Suppressor macrophage (primary cell): ENCODE measurements at places on chromosomes 5 and 9.

DNA sequence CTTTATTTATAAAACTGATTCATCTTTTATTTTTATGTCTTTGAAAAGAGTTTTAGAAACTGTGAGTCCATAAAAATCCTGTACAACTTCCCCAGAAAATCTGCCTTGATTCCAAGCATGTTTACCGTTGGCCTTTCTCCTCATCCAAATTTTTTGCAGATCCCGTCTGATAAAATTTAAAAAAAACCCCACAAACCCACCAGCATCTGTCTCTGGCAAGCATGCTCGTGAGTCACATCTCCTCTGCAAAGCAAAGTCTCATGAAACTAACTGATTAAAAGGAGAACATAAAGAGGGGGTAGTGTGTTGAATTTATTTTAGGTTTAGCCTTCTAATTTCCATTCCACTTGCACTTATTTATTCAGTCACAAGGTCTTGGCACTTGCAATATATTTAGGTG lies 109.4 kb downstream of the MAT2B start:
- no peak for DNase-seq

DNA sequence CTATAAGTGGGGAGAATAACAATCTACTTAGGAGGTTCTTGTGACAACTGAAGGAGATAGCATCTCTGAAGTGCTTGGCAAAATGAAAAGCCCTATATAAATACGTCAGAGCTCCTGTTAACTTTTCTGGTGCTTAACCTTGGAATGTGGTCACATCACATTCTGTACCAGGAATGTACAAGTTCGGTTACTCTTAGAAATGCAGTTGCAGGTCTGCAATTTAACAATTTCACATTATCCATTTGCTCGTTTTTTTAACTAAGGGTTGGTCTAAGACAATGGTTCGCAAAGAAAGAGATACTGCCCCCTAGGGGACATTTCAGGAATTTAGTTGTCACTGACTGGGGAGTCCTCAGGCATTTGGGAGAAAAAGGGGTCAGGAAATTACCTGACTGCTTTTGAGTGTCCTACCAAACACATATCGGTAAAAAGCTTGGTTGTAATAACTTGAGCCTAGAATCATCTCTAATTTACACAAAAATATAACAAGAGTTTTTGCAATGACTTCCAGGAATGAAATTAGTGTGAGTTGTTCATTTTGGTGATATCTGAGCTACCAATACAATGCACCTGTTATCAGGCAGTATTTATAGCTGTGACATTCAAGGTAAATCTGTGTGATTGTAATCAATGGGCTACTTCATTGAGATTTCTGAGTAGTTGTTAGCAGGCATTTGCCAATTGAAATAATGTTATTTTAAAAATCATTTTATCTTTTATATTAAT lies 5.4 kb upstream of the HBEGF start:
- DNase-seq = peak; percentile 95

DNA sequence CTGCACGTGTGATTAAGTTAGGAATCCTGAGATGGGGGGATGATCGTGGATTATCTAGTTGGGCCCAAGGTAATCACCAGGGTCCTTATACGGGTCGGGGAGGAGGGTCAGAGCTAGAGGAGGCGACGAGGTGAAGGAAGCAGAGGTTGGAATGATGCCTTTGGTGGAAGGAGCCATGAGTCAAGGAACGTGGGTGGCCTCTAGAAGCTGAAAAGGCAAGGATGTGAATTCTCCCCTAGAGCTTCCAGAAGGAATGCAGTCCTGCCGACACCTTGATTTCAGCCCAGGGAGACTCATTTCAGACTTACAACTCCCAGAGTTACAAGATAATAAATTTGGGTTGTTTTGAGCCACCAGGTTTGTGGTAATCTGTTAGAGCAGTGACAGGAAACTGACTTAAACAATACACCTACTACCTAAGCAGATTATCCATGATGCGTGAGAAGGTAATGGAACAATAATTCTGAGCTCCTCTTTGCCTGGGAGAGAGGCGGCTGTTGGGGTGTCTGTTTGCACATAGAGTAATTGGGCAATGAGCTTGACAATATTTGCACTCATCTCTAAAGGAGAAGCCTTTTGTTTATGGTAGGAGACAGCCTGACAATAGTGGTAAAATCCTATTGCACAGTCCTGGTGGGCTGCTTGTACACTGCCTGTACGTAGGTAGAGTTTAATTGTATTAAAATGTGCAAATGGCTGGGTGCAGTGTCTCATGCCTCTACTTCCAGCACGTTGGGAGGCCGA lies 129.3 kb upstream of the IER5L start:
- no peak for DNase-seq

- no peak for DNase-seq
Measured at GRCh38 chr9:83669067-83669466, 38.7 kb downstream of the UBQLN1 start.

DNA sequence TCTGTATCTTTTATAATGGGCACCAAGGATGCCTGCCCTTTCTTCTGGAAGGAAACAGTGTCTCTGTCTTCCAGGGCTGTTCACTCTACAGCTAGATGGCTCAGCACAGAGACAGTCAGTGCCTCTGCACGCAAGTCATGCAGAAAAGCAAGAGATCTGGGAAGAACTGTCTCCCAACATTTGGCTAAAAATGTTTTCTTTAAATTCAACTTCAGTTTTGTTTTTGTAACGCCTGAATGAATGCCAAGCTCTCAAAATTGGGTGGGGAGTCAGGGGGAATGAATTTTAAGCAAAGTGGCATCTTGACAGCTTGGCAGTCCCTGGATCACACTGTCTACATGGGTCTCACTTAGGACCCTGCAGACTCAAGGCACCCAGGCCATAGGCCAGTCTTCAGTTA lies 12.6 kb downstream of the OLFML2A start:
- DNase-seq = no peak

GRCh38 chr5:150731669-150732242 lies 27.1 kb downstream of the DCTN4 start:
- peak; percentile 66 for DNase-seq

GRCh38 chr9:133252301-133253020 lies 22.5 kb downstream of the ABO start:
- DNase-seq = no peak

- DNase-seq = no peak
Measured at GRCh38 chr9:72213906-72214305, 64.7 kb downstream of the GDA start.

DNA sequence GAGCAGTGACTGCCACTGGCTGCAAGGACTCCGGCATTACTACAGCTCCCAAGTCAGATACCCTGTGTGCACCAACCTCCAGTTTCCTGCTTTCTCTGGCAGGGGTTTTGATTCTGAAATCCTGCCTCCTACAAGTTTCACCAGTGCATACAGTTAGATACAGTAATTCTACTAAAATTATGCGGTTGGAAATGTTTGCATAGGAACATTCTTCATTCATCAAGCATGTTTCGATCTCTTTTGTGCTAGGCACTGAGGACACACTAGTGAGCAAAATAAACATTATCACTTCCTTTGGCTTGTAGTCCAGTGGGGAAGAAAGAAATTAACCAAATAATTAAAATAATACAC lies 152.2 kb downstream of the TMEM167A start:
- DNase-seq = no peak

DNA sequence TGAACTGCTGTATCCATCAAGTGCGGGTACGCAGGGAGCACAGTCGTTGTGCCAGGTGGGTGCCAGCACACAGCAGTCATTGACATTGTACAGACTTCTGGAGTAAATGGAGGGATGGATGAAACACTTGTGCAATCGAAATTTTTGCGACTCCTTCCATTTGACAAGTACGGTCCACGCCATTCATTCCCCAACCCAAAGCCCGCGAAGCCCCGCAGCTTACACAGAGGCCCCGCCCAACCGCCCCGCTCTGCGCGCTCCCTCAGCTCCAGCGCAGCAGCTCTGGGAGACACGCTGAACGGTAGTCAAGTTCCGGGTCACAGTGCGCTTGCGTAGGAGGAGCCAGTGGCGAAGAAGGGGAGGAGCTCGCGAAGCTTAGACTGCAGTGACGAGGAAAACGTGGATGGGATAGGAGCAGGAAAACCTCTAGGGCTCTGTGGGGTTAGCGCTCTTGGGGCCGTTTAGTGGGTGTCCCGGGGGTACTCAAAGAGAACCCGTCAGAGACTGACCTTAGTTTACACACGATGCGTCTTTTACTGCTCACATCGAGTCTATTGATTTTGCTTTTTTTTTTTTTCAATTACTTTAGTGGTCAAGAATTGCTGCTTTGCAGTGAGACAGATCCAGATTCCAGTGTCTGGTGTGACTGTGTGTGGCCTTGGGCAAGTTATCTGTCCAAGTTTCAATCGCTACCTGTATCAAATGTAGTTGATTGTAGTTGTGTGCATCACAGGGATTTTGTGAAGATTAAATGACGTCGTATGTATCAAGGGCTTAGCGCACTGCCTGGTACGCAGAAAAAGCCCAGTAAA lies 15.3 kb upstream of the MSANTD3 start:
- peak; percentile 92 for DNase-seq

DNA sequence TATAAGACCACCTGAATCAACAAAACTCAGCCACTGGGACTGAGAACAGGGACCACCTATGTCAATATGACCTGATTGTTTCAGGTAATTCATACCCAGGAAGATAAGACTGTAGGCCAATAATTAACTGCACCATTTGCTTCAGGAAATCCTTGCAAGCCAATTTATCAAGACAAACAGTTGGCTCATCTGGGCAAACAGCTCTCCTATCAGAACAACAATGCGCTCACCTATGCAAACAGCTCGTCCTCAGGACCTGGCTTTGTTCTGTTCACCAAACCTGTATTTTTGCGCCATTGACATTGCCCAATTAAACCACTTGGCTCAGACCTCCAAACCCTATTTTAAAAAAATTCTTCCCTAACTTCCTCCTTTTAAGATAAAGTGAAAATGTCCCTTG lies 92.3 kb upstream of the MARCHF11 start:
- DNase-seq = no peak

GRCh38 chr5:96634881-96635280 lies 27.3 kb upstream of the CAST start:
- DNase-seq = peak; percentile 68

DNA sequence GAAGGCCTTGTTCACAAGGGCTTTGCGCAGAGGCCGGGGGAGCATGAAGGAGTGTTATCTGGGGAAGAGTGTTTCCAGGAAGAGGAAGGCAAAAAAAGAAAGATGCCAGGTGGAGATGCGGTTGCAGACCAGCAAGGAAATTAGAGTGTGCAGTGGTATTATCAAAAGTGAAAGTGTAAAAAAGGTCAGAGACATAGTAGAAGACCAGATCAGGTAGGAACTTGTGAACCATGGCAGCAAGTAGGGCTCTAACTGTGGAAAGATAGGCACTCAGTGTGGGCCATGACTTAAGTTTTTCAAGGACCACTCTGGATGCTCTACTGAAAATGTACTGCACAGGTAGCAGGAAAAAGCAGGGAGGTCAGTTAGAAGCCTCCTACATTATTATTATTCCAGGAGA lies 90.1 kb upstream of the SPOCK1 start:
- DNase-seq = no peak
